ENCODE measurements at places on chromosomes 1 and 21.

- no peak for DNase-seq
Observed at GRCh38 chr21:40931197-40931596, 84.2 kb upstream of the DSCAM start.

DNA sequence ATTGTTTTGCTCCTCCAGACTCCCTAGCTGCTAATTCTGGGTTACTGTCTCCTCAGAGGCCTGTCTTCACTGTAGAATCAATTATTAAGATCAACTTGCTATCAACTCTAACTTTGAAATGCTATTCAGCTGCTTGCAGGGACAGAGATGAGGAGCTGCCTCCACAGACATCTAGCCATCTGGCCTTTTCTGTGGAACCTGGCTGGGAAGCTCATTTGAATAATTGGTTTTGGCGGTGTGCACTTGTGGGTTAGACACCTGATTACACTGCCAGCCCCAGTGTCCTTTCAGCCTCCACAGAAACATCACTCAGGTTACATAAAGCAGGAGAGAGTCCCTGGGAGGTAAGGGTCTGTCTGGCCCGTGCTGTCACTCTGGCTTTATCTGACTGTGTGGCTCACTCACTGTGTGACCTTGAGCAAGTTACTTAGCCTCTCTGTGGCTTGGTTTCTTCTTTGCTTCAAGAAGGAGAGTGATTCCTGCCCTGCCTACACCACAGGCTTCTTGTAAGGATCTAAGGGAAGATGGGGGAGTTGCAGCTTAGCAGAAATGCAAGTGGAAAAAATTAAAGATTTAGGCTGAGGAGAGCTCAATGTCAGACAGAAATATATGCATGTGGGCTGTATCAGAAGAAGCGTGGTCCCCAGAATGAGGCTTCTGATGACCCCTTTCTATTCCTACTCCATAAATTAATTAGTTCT, 131.6 kb downstream of the BEND5 start:
- no peak for DNase-seq

- DNase-seq, result no peak
Observed at GRCh38 chr1:18481921-18482701, 1.4 kb downstream of the KLHDC7A start.

GRCh38 chr1:96804648-96805047, 83.1 kb downstream of the PTBP2 start:
- no peak for DNase-seq

DNA sequence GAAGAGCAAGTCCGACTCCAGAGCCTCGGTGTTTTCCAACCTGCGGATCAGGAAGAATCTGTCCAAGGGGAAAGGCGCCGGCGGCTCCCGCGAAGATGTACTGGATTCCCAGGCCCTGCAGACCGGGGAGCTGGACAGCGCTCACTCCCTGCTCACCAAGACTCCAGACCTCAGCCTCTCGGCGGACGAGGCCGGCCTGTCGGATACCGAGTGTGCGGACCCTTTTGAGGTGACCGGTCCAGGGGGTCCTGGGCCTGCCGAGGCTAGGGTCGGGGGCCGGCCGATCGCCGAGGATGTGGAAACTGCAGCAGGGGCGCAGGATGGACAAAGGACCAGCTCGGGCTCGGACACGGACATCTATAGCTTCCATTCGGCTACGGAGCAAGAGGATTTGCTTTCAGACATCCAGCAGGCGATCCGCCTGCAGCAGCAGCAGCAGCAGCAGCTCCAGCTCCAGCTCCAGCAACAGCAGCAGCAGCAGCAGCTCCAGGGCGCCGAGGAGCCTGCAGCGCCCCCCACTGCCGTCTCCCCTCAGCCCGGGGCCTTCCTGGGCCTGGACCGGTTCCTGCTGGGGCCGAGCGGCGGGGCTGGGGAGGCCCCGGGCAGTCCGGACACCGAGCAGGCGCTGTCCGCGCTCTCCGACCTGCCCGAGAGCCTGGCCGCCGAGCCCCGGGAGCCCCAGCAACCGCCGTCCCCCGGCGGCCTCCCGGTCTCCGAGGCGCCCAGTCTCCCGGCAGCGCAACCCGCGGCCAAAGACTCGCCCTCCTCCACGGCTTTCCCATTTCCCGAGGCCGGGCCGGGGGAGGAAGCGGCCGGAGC, 827 bp downstream of the FMN2 start:
- no peak for DNase-seq

GRCh38 chr1:23506376-23507107, 22.6 kb upstream of the ASAP3 start:
- DNase-seq, result no peak

DNA sequence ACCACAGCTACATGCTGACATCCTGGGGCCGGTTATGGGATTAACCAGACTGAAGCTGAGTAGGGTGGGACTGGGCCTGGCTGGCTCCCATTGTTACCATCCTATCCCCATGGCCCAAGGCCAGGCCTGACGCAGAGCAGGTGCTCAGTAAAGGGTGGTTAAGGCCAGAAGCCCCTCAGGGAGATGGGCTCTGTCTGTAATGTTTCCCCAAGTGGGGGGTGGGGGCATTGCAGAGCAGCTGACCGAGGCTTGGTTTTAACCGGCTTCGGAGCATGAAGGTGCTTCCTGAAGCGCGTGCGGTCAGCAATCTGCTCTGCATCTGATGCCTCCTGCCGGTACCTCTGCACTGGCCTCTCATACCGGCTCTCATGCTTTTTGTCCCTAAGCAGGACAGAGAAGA, 83.4 kb upstream of the ACTL8 start:
- no peak for DNase-seq

DNA sequence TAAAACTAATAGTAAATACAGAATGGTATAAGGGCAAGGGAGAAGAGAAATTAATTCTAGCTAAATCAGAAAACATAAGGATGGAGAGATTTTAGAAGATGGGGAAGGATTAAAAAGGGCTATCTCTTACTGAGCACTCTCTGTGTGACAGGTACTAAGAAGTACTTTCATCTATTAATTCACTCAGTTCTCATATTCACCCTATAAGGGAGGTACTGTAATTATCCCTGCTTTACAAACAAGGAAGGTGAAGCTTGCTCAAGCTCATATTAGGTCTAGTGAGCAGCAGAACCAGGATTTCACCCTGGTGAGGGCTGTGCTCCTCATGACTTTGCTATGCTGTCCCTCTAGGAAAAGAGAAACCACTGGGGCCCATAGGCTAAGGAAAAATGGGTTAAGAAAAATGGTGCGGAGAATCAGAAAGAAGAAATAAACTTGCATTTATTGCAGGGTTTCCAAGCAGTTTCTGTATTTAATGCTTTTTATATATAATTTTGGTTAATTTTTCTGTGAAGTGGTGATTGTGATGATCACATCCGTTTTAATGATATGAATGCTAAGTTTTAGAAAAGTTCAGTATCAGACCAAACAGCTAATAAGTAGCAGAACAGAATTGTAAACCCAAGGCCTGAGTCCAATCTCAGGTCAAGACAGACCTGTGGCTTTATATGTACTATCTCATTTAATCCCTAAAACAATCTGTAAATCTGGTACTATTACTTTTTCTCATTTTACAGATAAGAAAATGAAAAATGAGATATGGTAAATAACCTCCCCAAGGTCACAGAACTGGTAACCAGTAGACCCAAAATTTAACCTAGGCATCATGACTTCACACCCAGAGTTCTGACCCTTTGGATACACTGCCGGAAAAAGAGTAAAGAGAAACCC, 1.7 kb downstream of the PCNX2 start:
- DNase-seq, result no peak

- DNase-seq, result no peak
Observed at GRCh38 chr1:30816211-30817076, 58.9 kb upstream of the LAPTM5 start.

DNA sequence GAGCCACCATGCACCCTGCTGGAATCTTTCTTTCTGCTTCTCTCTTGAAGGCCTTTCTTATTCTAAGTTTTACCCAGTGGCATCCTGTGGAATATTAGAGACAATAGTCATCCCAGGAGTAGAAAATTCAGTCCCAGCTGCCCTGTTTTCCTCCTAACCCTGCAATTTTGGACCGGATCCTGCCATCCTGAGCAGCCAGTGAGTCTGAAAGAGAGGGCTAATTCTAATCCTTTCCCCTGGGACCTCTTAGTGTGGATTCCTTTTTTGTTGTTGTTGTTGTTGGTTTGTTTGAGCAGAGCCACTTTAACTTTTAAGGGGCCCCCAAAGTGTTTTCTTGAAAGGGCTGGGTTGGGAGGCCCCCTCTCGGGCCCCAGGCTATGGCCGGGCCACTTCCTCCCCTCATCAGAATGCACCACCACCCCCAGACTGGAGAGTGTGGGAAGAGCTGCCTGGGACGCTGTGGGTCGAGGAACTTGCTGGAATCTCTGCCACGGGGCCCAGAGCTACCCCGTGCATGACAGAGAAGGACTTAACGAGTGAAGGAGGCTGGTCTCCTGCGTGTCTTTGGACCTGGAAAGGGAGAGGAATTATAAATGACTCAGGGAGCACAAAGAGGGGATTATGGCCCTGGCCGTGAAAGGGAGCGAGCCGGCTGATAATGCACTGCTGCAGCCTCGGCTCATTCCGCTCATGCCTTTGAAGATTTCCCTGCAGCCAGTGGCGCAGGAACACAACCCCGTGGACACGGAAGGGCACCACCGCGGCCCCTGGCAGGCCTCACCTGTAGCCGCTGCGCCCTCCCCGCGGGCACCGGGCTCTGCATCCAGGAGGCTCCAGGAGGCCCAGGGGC, 81.0 kb upstream of the AKT3 start:
- DNase-seq, result no peak

DNA sequence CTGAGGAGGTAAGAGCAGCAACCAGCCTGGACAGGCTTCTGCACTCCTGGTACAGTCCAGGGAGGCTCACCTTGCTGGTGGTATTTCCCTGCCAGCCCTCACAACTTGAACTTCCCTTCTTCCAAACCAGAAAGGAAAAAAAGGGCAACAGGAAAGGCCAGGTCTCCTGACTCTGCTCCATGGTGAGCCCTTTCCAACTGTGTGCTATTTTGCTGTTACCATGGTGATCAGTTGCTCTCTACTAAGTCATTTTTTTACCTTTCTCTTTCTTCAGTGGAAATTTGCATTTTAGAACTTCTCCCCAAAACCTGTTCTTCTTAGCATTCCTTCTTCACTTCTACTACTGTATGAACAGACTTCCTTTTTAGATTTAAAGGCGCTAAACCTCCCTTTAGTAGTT, 164.3 kb downstream of the GRIK1 start:
- no peak for DNase-seq

DNA sequence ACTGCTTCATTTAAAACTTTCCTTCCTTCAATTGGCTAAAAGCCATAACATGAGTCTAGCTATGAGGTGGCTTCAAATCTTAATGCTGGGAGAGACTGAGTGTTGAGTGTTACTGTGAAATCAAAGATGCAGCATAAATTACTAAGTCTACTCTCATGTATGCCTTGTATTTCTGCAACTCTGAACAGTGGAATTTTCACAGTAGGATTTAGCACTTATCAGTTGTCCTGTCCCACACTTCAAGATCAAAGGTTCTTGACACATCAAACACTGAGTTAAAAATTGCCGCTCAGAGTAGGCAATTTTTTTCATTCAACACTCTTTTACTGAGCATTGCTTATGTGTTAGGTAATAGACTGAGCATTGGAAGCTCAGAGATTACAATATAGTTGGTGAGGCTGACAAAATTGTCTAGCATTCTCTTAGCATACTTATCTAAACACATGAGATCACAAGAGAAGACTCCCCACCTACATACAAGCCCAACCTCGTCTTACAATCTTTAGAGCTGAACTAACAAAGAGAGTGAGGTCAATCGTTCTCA, 56.4 kb upstream of the ADORA3 start:
- no peak for DNase-seq

GRCh38 chr1:22922640-22923039, 50.0 kb downstream of the LACTBL1 start:
- no peak for DNase-seq

DNA sequence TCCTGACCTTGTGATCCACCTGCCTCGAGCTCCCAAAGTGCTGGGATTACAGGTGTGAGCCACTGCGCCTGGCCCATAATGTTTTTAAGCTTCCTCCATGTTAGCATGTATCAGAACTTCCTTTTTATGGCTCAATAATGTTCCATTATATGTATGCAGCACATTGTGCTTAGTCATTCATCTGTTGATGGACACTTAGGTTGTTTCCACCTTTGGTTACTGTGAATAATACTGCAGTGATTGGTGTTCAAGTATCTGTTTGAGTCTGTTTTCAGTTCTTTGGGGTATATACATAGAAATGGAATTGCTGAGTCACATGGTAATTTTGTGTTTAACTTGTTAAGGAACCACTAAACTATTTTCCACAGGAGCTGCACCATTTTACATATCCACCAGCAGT, 17.7 kb downstream of the CMPK1 start:
- no peak for DNase-seq

GRCh38 chr1:220914283-220915116, 35.3 kb downstream of the HLX start:
- DNase-seq, result no peak

- no peak for DNase-seq
Observed at GRCh38 chr21:31382060-31382459, 38.0 kb upstream of the TIAM1 start.
